ENCODE measurements at places on chromosomes 7 and 10. TPM values are rescaled to one million over a fixed set of nuclear protein-coding genes. Genes with fewer than 3 reads are reported as not detected.

Gene ZNF804B
- total RNA-seq: 4.7 TPM

Gene DGKI
- total RNA-seq: 92.0 TPM

Gene INHBA
- total RNA-seq: 7.9 TPM

Gene PRLHR
- total RNA-seq: 2.0 TPM

Gene APBB1IP
- total RNA-seq: 0.98 TPM

All from temporal lobe (tissue), 4 donors.